GM04503 (cell line): ENCODE measurements at places on chromosomes 12 and 14.
A peak's percentile ranks its signal among the peaks of the same experiment; 100 is the strongest.

GRCh38 chr12:32265951-32266350, 133.4 kb upstream of the FGD4 start:
- DNase-seq, result no peak

DNA sequence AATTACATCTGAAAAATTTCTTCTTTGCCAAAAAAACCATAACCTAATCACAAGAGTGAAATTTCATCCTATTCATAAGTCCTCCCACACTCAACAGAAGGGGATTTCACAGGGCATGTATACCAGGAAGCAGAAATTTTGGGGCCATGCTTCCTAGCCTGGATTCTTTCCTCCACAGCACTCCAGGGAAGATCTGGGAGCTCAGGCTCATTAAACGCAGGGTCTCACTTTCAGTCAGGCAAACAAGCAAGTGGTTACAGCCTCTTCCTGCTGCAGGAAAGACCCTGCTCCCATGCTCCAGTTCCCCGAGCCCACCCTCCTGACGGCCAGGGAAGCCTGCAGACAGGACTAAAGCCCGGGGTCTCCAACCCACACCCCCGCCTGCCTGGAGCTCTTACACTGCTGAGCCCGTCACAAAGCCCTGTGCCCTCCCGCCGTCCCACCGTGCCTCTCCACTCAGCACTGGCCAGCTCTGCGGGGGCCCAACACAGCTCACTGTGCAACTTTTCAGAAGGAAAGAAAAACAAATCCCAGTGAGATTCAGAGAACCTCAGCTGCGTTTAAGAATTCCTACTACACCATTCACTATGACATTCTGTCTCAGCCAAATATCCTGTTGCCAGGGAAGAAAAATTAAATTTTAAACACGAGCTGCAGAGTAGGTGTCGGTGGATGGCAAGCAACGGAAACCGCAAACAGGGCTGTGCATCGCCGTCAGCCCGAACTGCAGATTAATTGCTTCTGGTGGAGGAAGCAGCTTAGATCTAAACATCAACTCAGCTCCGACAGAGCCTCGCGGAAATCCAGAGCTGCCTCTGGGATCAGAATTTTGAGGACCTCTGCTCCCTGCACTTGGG, 106.7 kb upstream of the SFSWAP start:
- no peak for DNase-seq

DNA sequence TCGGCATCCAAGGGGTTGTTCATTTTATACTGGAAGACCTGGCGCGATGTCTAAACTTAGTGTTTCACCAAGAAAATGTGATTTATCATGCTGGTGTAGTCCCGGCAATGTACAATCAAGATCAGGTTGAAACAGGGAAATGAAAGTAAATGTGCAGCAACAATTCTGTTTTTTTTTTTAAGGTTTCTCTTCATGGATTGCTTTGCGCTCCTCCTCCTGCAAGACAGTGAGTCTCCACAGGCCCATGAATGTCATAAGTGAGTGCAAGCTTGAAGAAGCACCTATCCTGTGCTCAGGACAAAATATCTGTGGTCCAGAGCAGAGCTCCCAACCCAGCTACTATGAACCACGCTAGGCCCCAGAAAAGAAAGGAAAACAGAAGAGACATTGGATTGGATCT, 143.4 kb downstream of the KCNK10 start:
- DNase-seq, result no peak

- no peak for DNase-seq
Observed at GRCh38 chr14:50830044-50830931, 674 bp downstream of the NIN start.

- DNase-seq, result no peak
Observed at GRCh38 chr14:20645481-20645880, 4.0 kb upstream of the OR6S1 start.

GRCh38 chr12:1047898-1048660, 57.1 kb downstream of the ERC1 start:
- no peak for DNase-seq

DNA sequence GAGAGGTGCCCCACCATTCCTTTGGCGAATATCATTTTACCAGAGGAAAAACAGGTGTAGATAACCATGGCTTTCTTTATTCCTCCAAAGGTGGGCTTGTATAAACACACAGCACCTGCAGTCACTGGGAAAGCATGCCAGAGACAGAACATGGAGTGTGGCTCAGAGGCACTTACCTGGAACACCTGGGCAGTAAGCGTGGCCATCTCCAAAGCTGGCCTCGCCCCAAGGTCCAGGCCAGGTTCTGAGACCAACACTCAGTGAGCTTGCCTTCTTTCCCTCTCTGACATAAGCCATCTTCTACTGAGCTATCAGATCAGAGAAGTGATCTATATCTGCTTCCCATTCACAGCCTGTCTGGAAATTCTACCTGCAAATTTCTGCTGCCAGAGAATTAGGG, 70.5 kb downstream of the NUAK1 start:
- DNase-seq, result no peak

- DNase-seq, result no peak
Observed at GRCh38 chr12:38342444-38342843, 25.9 kb downstream of the ALG10B start.

DNA sequence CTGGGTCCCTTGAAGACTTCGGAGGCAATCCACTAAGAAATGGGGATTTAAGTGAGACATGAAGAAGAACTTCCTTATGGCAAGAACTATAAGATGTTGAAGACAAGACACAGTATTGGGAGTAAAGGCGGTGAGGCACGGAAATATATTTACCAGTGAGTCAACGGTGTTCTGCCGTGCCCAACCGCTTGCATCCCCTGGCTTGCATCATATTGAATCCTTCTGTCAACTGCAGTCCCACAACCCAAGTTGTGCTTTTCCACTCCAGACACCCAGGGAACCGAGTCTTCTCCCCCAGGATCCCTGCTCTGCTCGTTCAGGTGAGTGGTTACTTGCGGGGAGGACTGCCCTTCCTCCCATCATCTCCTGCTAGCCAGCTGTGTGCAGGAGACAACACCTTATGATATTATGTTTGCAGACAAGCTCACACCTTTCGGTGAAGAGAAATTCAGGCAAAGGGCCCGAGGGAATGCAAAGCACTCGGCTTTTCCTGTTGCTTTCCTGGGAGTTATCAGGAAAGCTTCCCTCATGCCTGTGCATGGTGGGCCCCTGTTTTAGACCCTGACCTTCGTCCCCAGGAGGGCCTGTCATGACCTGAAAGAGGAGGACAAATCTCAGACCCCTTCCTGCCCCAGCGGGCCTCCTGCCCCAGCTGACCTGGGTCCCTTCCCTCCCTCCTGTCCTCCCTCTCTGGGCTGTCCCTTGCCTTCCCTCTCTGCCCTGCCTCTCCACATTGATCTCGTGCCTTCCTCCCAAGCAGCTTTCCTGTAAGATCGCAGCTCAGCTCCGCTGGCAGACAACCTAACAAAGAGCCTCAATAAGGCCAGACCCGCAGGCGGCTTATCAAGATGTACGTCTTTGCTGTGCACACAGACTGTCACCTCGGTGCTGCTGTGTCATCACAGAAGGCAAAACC, 4.3 kb upstream of the LRTM2 start:
- no peak for DNase-seq

DNA sequence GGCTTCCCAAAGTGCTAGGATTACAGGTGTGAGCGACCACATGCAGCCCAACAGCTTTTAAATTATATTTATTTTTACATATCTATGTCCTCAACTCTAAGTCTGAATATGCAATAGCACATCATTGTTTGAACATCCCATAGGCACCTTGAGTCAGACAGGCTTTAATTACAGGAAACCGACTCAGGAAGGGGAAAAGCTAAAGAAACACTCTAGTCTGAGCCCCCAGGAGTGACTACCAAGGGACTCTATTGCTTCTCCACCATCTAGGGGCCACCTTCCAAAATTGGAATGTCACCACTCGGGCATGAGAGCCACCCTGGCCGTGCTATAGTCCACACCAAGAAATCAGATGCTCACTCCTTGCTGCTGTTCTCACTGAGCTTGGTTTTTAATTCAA, 14.0 kb upstream of the MFAP5 start:
- no peak for DNase-seq

GRCh38 chr14:95359994-95360826, 40.5 kb upstream of the CLMN start:
- DNase-seq, result no peak

DNA sequence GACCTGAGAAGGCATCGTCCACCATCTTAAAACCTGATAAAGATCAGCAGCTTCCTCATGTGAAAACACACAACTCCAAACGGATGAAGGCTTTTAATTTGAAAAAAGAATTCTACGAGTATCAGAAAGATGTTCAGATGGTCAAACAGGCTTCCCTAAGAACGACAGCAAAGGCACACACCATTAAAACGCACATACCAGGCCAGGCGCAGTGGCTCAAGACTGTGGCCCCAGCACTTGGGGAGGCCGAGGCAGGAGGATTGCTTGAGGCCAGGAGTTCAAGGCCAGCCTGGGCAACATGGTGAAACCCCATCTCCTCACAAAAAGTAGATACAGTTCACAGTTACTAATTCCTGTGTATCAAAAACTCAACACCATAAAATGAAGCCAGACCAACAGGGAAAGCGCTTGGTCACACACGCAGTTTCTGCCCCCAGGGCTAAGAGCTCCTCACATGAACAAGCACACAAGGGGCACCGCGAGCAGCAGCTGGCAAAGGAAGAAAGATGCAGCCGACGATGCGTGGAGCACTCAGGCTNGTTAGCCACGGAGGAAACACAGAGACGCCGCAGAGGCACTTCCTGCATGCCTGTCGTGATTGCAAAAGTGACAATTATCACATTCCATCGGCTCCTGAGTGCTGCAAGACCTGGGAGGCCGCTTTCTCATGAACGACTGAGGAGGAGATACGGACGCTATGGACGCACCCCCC, 78.0 kb downstream of the NOC4L start:
- peak; percentile 27 for DNase-seq

- no peak for DNase-seq
Observed at GRCh38 chr14:52013984-52014600, 24.7 kb downstream of the RTRAF start.

DNA sequence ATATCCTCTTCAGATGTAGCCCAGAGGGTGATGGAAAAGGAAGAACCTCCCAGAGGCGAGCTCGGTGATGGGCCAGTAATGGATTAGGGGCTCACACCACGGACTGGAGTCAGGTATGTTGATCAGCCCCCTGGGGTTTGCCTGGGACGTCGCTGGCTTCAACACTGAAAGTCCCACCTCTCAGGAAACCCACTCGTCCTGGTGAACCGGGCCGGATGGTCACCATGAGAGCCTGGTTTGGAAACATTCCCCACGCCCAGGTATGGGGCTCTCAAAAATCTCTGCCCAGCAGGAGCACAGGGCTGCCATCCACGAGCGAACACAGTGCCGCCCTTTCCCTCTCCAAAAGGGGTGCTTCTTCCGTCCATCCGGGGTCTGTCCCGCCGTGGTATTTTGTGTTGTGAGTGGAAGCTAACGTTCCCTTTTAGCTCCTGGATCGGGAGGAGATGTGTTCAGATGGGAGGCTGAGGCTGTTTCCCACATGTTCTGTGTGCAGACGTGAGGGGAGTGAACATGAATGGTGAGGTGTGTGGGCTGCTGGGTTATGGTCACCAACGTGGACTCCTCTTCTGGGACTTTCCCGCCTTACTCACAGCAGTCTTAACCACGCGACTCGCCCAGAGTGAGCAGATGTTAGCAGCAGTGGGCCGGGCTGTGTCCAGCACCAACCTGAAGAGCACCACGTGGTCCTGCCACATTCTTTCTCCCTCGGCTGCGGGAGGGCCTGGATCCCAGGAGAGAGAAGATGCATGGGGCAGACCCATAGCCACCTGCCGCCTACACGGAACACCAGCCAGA, 139.2 kb downstream of the KIF26A start:
- no peak for DNase-seq

- no peak for DNase-seq
Observed at GRCh38 chr12:129911428-129912049, 7.7 kb upstream of the TMEM132D start.

DNA sequence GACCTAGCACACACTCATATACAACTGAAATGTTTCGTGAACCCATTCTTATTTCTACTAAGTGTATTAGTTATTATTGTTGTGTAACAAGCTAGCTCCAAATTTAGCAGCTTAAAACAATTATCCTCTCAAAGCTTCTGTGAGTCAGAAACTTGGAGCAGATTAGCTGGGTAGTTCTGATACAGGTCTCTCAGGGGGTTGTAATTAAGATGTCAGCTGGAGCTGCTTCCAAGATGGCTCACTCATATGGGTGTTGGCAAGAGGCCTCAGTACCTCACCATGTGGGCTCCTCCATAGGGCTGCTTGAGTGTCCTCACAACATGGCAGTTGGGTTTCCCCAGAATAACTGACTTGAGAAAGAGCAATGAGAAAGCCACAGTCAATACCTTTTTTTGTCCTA, 9.8 kb downstream of the GPR135 start:
- DNase-seq, result peak; percentile 71

GRCh38 chr12:45304514-45305178, 88.8 kb downstream of the ANO6 start:
- no peak for DNase-seq

- DNase-seq, result no peak
Observed at GRCh38 chr14:94593376-94593748, 12.1 kb downstream of the SERPINA5 start.
